ENCODE measurements at places on chromosomes 4 and X. TPM values are rescaled to one million over a fixed set of nuclear protein-coding genes. Genes with fewer than 3 reads are reported as not detected.
A peak's percentile ranks its signal among the peaks of the same experiment; 100 is the strongest.

The C4orf51 gene
- total RNA-seq, result not detected

The USP51 gene
- total RNA-seq, result 2.6 TPM

DNA sequence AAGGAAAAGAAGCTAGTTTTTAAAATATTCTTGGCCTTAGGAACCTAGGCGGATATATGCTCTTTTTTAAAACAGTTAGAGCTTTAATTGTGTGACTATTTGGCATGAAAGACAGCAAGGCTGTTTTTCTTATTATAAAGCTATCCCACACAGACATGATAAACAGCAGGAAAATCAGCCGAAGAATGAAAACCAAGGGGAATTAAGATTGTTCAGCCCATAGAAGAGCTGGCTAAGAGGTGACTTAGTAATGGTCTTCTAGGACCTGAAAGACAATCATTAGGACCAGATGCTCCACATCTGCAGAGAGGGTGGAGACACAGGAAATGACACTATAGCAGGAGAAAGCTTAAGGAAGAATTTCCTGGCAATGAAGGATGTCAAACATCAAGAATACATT lies 171.4 kb upstream of the NRK start:
- H3K27ac ChIP-seq, result no peak overlapping the region
- H3K36me3 ChIP-seq, result no peaks in the 10 kb centered on the region
- no peak overlapping the region for H3K4me3 ChIP-seq
- no peaks in the 10 kb centered on the region for H3K27me3 ChIP-seq
- H3K4me1 ChIP-seq, result no peaks in the 10 kb centered on the region

DNA sequence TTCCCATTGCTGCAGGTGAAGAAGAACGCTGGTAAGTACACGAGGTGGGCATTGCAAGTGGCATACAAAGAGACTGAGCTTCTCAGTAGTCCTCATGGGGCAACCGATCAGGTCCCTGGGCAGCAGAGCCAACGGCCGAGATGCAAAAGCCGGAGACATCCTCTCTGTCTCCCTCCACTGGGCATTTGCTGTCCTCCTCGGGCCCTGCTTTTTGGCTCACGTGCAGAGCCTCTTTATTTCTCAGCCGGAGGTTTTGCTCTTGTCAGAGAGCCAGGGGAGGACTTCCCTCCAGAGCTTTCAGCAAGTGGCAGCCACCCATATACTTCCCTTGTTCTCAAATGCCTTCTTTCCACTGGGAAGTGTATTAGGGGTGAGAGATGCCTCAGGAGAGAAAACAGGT lies 18.0 kb downstream of the STARD8 start:
- no peak overlapping the region for H3K27ac ChIP-seq
- H3K36me3 ChIP-seq, result no peaks in the 10 kb centered on the region
- DNase-seq, result no peak
- H3K4me3 ChIP-seq, result no peak overlapping the region

The CXorf49 gene
- not detected for total RNA-seq

- H3K4me1 ChIP-seq, result no peaks in the 10 kb centered on the region
- no peaks in the 10 kb centered on the region for H3K27me3 ChIP-seq
- no peak for DNase-seq
- H3K27ac ChIP-seq, result no peak overlapping the region
These were observed 91.6 kb downstream of the AREG start for GRCh38 chr4:74536557-74536956.

The IDH3G gene
- total RNA-seq, result 91.9 TPM

DNA sequence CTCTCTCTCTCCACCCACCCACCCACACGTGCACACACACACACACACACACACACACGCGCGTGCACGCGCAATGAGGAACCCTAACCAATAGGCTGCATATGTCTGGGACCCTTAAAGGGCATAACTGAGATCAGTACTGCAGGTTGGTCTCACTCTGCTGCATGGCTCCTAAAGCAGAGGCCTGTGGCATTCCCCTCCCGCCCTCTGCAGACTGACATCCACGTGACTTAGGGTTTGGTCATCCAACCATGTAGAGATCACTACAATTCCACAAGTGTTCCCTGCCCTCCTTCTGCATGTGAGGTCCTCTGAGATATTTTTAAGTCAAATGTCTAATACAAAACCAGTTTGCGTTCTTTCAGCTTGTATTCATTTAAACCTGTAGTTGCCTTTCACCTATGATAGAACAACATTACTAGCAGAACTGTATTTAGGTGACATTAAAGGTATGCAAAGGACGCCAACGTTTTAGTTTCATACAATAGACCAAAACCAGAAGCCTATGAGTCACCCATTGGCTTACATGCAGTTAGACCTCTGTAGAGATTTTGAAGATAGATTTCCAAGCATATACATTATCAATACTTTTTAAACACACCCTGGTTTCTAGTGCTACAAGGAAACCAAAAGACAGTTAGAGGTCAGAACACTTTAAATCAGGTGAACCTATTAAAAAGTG lies 10.1 kb downstream of the XAGE5 start:
- H3K4me1 ChIP-seq, result no peaks in the 10 kb centered on the region
- no peak overlapping the region for H3K4me3 ChIP-seq
- H3K36me3 ChIP-seq, result no peaks in the 10 kb centered on the region
- no peak for DNase-seq
- no peak overlapping the region for H3K27ac ChIP-seq

DNA sequence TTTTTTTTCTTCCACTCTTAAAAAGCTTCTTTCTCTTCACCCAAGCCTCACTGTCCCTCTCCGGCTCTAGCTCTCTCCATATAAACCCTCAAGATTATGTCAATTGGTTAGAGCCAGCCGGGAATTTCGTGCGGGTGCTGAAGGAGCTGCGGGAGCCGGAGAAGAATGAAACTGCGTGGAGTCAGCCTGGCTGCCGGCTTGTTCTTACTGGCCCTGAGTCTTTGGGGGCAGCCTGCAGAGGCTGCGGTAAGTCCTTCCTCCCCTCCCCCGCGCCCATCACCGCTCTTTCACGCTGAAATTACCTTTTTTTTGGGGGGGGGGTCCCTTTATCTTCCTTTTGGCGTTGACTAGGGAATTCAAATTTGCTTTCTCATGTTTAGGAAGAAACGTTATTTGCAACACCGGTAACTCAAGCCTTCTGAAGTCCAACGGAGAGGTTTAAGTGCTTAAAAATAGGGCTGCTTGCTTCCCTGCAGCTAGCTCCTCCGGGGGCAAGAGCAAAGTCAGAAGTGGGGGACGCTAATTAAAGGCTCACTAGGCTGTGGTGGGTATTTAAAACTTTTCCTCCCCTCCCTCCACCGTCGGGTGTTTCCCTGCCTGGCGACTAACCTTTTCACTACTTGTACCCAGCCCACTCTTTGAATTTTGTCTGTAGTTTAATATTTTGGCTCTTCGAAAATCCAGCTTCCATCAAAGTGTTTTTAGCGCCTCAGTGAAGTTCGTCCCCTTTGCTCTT lies 491 bp downstream of the COL4A5 start:
- DNase-seq, result no peak
- peak overlapping the region; percentile 78 for H3K4me3 ChIP-seq
- no peaks in the 10 kb centered on the region for H3K4me1 ChIP-seq
- H3K36me3 ChIP-seq, result no peaks in the 10 kb centered on the region
- peak overlapping the region; percentile 61 for H3K27ac ChIP-seq
- H3K27me3 ChIP-seq, result no peaks in the 10 kb centered on the region

The CT45A6 gene
- total RNA-seq, result not detected

GRCh38 chr4:180909279-180909678 lies 1333.9 kb upstream of the TENM3 start:
- H3K27ac ChIP-seq, result no peak overlapping the region
- no peak for DNase-seq
- H3K27me3 ChIP-seq, result no peaks in the 10 kb centered on the region
- no peak overlapping the region for H3K4me3 ChIP-seq
- no peaks in the 10 kb centered on the region for H3K4me1 ChIP-seq
- no peaks in the 10 kb centered on the region for H3K36me3 ChIP-seq

DNA sequence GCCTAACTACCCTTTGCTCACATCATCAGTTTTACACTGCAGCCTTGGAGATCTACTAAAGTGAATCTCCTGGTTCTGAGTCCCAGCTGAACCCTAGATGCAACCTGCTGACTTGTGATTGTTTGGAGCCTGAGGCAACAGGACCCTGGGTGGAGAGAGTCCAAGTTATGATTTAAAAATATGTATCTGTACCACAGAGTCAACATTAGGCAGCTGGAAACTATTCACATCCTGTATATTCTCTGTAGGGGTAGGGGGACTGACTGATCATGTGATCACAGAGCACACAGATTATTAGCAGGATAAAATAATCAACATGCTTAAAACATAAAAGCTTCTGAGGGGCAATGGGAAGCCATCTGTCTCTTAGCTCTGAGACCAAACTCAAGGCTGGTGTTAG lies 52.1 kb downstream of the CT47B1 start:
- no peaks in the 10 kb centered on the region for H3K27me3 ChIP-seq
- DNase-seq, result no peak
- no peaks in the 10 kb centered on the region for H3K4me1 ChIP-seq
- H3K4me3 ChIP-seq, result no peak overlapping the region
- H3K27ac ChIP-seq, result no peak overlapping the region

- H3K4me3 ChIP-seq, result no peak overlapping the region
- no peaks in the 10 kb centered on the region for H3K4me1 ChIP-seq
- H3K36me3 ChIP-seq, result peaks cover 8% of the 10 kb centered on the region
- H3K27me3 ChIP-seq, result no peaks in the 10 kb centered on the region
These were observed 99.0 kb downstream of the ZAR1 start for GRCh38 chr4:48589098-48589445.

- H3K4me1 ChIP-seq, result peaks cover 44% of the 10 kb centered on the region
- peak; percentile 13 for DNase-seq
- H3K27me3 ChIP-seq, result no peaks in the 10 kb centered on the region
- H3K36me3 ChIP-seq, result no peaks in the 10 kb centered on the region
- peak overlapping the region; percentile 41 for H3K4me3 ChIP-seq
These were observed 21.6 kb downstream of the PCDH18 start for GRCh38 chr4:137510557-137511265.

The CXCL9 gene
- total RNA-seq, result 1.2 TPM

The PARM1 gene
- total RNA-seq, result 263 TPM

DNA sequence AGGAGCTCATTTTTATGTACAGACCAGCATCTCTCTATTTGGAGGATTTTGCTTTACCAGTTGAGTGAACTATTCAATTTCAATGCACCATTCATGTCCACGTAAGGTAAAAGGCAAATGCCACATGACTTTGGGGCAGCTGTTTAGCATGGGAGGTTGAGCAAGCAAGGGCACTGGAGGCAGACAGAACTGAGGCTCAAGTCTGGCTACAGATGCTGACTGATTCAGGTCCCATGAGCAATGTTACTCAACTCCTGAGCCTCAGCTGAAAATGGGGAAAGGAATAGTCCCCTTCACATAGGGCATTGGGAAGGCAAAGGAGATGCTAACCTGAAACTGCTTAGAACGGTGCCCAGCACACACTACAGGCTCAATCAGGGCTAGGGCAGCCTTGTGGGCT lies 93.0 kb upstream of the MTM1 start:
- H3K27me3 ChIP-seq, result no peaks in the 10 kb centered on the region
- no peak overlapping the region for H3K27ac ChIP-seq
- no peaks in the 10 kb centered on the region for H3K4me1 ChIP-seq
- H3K36me3 ChIP-seq, result no peaks in the 10 kb centered on the region
- DNase-seq, result no peak
- H3K4me3 ChIP-seq, result no peak overlapping the region

DNA sequence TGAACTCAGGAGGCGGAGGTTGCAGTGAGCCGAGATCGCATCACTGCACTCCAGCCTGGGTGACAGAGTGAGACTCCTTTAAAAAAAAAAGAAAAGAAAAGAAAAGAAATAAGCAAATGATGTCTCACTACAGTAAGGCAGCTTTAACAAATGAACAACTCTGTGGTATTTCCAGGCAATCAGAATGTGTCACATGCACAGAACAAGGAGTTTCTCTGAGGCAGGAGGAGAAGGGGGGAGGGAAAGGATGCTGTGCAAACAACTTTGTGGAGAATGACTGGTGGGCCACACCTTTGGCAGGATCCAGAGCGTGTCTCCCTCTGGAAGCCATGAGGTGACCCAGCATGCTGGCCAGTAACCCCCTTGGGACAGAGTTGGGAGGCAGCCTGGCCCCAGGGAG lies 57.6 kb downstream of the RAI2 start:
- no peaks in the 10 kb centered on the region for H3K36me3 ChIP-seq
- no peak overlapping the region for H3K27ac ChIP-seq
- no peaks in the 10 kb centered on the region for H3K4me1 ChIP-seq
- H3K4me3 ChIP-seq, result no peak overlapping the region
- DNase-seq, result no peak

DNA sequence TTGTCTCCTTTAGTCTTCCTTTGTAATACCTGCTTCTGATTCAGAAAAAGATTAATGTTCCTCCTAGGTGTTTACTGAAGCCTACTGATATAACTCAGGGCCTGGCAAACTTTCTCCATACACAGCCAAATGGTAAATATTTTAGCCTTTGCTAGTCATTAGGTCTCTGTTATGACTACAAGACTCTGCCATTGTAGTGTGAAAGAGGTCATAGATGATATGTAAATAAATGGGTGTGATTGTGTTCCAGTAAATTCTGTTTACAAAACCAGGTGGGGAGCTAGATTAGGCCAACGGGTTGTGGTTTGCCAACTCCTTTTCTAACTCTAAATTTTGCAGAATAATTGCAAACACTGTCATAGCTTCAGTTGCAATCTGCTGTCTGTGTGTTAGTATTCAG lies 568.1 kb upstream of the GNPDA2 start:
- H3K36me3 ChIP-seq, result no peaks in the 10 kb centered on the region
- no peaks in the 10 kb centered on the region for H3K27me3 ChIP-seq
- no peaks in the 10 kb centered on the region for H3K4me1 ChIP-seq
- DNase-seq, result no peak
- no peak overlapping the region for H3K4me3 ChIP-seq

The GPR119 gene
- not detected for total RNA-seq

- DNase-seq, result no peak
- H3K27ac ChIP-seq, result no peak overlapping the region
- H3K27me3 ChIP-seq, result no peaks in the 10 kb centered on the region
- H3K4me1 ChIP-seq, result peaks cover 18% of the 10 kb centered on the region
- no peak overlapping the region for H3K4me3 ChIP-seq
These were observed 273.3 kb downstream of the DKK2 start for GRCh38 chr4:106762666-106763443.

DNA sequence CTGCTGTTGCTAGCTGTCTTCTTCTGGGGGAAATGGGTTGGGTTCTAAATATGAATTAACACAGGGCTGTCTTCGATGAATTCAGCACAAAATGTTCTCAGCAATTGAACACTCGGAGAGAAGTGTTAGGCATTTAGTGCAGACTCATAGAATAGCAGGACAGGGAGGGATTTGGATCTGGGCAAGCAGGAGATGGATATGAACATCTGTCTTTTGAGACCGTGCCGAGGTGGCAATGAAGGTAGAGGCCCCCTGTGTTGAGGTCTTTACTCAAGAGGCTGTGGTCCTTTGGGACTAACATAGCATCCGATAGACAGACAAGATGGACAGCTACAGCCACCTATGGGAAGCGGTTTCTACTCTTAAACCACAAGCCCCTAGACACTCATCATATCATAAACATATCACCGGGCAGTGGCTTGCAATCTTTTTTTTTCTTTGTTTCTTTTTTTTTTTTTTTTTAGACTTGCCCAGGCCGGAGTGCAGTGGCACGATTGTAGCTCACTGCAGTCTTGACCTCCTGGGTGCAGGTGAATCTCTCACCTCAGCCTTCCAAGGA lies 6.7 kb downstream of the CD99 start:
- H3K4me3 ChIP-seq, result peak overlapping the region; percentile 29
- H3K27ac ChIP-seq, result no peak overlapping the region
- peaks cover 47% of the 10 kb centered on the region for H3K4me1 ChIP-seq
- no peak for DNase-seq
- H3K27me3 ChIP-seq, result no peaks in the 10 kb centered on the region

The RAI2 gene
- 15.9 TPM for total RNA-seq

GRCh38 chrX:71514367-71515037 lies 18.4 kb upstream of the OGT start:
- no peak for DNase-seq
- no peaks in the 10 kb centered on the region for H3K4me1 ChIP-seq
- H3K27ac ChIP-seq, result no peak overlapping the region
- no peak overlapping the region for H3K4me3 ChIP-seq
- no peaks in the 10 kb centered on the region for H3K36me3 ChIP-seq

All from thoracic aorta (tissue), 2 donors.